T-helper 2 cell (primary cell): ENCODE measurements at places on chromosomes 12 and 14.

DNA sequence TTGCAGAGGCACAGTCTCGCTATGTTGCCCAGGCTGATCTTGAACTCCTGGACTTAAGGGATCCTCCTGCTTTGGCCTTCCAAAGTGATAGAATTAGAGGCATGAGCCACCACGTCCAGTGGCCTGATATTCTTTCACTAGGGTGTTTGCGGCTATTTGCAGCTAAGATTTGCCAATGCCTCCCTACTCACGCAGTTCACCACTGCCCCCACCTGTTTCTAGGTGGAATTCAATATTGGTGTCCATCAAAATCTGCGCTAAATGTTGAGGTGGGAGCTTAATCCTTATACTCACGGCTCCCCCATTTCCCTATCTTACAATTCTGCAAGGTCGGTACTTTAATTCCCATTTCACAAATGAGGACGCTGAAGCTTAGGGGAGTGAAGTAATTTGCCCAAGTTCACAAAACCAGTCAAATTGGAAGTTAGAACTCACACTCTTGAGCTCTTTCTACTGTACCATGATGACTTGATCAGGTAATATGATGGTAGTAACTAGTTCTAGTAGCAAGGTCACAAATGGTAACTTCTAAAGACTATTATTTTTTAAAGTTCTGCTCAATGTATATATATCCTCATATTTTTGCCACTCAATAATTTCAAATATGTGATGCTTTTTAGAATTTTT lies 22.1 kb upstream of the LRRC9 start:
- DNase-seq = no peak

DNA sequence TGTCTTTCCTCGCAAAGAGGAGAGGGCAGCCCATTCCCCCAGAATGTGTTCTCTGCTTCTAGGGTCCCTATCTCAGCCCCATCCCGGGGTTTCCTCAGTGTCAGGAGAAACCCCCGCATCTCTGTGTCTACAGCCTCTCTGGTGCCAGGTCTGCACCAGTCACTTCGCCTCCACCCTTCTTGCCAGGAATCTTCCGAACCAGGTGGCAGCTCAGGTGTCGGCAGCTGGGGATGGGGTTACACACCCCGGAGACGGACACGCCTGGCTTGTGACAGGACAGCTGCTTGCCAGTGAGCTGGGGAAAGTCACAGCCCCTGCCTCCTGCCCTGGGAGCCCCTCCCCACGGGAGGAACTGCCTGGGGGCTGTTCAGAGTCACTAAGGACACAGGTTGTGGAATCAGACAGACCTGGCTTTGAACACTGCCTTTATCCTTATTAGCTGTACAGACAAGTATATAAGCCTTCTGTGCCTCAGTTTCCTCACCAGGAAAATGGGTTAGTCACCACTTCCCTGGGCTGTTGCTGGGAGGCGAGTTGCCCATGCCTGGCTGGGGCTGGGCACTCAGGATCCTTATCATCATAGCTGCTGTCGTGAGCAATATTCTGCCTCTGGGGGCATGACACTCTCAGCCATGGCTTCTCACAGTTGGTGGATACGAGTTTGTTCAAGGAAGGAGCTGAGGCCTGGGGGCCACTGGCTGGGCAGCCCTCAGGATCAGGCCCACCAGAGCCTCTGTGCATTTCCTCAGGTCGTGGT lies 10.8 kb downstream of the HIP1R start:
- no peak for DNase-seq

- no peak for DNase-seq
These were observed 95.9 kb upstream of the DDHD1 start for GRCh38 chr14:53249059-53249458.

- DNase-seq = no peak
These were observed 3.0 kb upstream of the TMEM120B start for GRCh38 chr12:121709478-121709961.

DNA sequence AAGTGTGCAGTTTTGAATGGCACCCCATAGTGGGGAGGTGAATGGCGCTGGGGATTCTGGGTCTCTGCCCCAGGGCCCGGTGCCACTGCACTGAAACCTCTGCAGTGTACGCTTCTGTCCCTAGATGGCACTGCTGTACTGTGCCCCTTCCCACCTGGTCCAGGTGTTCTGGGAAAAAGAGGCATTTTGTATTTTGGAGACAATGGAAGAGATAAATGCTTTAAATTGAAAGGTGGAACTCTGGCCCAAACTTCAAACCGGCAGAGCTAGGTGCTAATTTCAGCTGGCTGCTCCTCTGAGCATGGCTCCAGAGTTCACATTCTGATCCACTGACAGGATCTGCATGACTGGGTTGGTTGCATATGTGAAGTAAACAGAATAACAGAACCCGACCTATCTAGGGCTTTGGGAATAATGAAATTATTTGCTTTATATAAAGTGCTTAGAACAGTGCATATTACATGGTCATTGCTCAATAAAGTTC lies 52.2 kb downstream of the KRT80 start:
- DNase-seq = no peak

- no peak for DNase-seq
These were observed 392.7 kb downstream of the GALC start for GRCh38 chr14:87600240-87600639.

DNA sequence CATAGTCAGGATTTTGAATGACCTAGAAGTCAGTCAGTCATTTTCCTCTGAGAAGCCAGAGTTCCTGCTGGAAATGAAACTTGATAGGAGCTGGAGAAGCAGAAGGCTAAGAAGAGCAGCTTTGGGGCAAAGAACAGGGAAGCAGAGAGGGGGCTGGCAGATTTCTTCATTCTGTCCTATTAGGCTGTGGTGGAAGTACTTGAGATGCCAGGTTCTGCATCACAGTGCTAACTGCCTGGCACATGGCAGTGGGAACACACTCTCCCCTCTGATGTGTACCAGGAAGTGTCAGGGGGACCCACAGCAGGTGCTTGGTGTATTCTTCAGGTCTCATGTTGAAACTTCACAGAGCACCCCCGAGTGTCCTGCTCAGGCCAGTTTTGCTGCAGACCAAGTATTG lies 61.0 kb downstream of the SUSD6 start:
- DNase-seq = no peak

DNA sequence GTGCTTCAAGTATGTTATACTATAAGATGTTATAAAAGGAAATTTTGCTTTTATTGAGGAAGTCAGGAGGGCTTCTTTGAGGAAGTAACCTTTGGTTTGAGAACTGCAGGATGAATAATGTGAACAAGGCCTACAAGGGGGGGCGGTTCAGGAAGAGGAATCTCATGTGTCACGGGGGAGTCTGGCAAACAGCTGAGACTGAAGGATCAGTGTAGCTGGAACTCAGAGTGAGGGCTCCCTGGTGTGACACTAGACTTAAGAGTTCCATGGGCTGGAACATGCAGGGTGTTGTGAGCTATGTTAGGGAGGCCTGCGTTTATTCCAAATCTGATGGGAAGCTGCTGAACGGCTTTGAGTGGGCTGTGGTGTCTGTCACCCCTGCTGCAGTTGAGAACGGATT lies 62.3 kb downstream of the UNC79 start:
- DNase-seq = no peak
